ENCODE measurements at places on chromosomes 16 and 17.

DNA sequence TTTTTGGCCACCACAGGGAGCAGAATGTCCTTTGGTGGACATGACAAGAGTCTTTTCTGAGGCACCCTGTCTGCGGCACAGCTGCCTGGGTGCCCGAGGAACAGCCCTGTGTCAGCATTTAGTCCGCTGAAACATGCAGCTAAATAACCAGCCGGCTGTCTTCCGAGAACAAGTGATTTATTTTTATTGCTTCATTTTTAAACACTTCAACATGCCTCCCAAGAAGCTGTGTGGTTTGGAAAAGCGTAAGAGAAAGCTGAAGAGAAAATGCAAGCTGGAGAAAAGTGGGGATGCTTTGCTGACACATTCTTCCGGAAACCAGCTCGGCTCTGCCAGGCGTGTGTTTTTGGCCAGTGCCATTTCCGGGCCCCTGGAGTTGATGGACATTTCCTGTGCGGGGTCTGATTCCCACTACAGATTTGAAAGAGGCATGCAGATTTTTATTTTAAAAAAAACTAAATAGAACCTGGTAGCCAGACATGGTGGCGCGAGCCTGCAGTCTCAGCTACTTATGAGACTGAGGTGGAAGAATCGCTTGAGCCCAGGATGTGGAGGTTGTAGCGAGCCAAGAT lies 94.7 kb downstream of the SEC14L1 start:
- no peak for DNase-seq

DNA sequence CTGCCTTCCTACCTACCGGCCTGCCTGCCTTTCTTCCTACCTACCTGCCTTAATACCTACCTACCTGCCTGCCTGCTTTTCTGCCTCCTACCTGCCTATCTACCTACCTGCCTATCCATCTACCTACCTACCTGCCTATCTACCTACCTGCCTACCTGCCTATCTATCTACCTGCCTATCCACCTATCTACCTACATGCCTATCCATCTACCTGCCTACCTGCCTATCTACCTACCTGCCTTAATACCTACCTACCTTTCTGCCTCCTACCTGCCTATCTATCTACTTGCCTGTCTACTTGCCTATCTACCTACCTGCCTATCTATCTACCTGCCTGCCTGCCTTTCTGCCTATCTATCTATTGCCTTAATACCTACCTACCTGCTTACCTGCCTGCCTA lies 383.8 kb upstream of the PSMD7 start:
- no peak for DNase-seq

GRCh38 chr17:4956493-4957061 lies 5.7 kb downstream of the ENO3 start:
- no peak for DNase-seq

- peak; percentile 30 for DNase-seq
These were observed 18.9 kb upstream of the RAP1GAP2 start for GRCh38 chr17:2777242-2777867.

DNA sequence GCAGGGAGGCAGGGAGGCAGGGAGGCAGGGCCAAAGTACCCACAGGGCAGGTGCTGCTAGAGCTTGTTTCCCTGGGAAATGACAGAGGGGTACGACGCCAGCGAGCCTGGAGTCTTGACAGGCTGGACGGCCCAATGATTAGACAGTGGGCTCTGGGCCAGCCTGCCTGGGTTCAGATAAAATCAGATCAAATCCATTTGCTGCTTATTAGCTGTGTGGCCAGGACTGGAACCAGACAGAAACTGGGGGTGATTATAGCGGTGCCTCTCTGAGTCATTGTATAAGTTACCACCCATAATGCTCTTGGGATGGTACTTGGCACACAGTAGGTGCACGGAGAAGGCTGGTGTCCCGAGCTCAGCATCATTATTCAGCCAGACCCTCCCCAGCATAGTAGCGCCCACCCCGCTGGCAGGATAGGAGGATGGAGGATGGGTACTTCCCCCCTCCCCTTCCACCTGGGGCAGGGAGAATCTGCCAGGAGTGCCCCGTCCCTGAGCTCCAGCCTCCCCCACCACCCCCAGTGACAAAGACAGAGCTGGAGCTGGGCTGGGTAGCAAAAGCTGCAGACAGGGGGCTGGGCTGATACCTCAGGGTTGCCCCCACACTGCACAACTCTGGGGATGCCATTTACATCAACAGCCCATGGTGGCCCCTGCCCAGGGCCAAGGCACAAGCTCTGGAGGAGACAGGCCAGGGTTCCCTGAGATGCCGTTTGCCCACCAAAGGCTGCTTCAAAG lies 77.6 kb upstream of the TNRC6C start:
- no peak for DNase-seq

All from NCI-H1092 treated with DMSO at 0.1 percent for 48 hours (cell line).